ENCODE measurements at places on chromosomes 2 and 18. TPM values are rescaled to one million over a fixed set of nuclear protein-coding genes. Genes with fewer than 3 reads are reported as not detected.

REG1B gene
- not detected for total RNA-seq

MAB21L4 gene
- total RNA-seq: not detected

GALNT1 gene
- 58.5 TPM for total RNA-seq

POLR1A gene
- total RNA-seq: 33.4 TPM

FIGN gene
- total RNA-seq: 7.3 TPM

MTX2 gene
- 41.9 TPM for total RNA-seq

SMAD7 gene
- 17.1 TPM for total RNA-seq

SFTPB gene
- 0.44 TPM for total RNA-seq

PLCD4 gene
- 3.0 TPM for total RNA-seq

MDH1B gene
- 0.50 TPM for total RNA-seq

ANKRD62 gene
- total RNA-seq: not detected

COBLL1 gene
- total RNA-seq: 18.0 TPM

C2orf80 gene
- not detected for total RNA-seq

CRYBA2 gene
- not detected for total RNA-seq

NGEF gene
- total RNA-seq: 1.6 TPM

ELAC1 gene
- 5.3 TPM for total RNA-seq

SRD5A2 gene
- total RNA-seq: not detected

DSG4 gene
- total RNA-seq: not detected

RAMP1 gene
- total RNA-seq: 86.7 TPM

PSMA8 gene
- total RNA-seq: not detected

MAP3K2 gene
- total RNA-seq: 31.2 TPM

SERPINB2 gene
- not detected for total RNA-seq

TEX44 gene
- not detected for total RNA-seq

REG3G gene
- not detected for total RNA-seq

CAMKMT gene
- 7.1 TPM for total RNA-seq

CAD gene
- 12.7 TPM for total RNA-seq

DCAF17 gene
- total RNA-seq: 10.7 TPM

PCBP1 gene
- 248 TPM for total RNA-seq

CCDC142 gene
- total RNA-seq: 6.8 TPM

SDC1 gene
- total RNA-seq: 0.50 TPM

EGR4 gene
- not detected for total RNA-seq

HOXD13 gene
- total RNA-seq: not detected

NXPH2 gene
- total RNA-seq: not detected

ELOA2 gene
- total RNA-seq: not detected

TRIM43 gene
- not detected for total RNA-seq

CFAP210 gene
- total RNA-seq: 0.16 TPM

PGAP1 gene
- 7.9 TPM for total RNA-seq

ST6GAL2 gene
- total RNA-seq: 0.89 TPM

CDKL4 gene
- total RNA-seq: 0.84 TPM

All from left cardiac atrium (tissue), 4 donors.